ENCODE measurements at places on chromosomes 5 and 9.

DNA sequence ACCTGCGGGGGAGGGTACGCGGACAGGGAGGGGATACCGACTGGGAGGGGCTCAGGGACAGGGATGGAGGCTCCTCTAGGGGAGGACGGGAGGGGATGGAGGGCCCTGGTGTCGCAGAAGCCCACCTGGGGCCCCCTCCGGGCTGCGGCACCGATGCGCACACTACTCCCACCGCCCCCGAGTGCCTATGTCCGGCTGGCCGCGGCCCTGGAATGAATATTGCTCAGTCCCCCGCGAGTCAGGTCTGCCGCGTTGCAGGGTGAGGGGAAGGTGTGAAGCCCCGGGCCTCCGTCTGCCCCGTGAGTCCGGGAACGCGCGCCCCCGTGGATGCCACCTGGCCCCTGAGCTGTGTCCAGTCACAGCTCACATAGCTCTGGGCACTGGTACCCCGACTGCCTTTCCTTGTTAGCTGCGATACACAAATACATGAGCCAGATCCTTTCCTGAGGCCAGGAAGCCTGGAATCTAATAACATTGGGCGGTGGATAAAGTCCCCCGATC lies 44.5 kb upstream of the PRSS3 start:
- DNase-seq, result no peak
- H3K36me3 ChIP-seq, result no peaks in the 10 kb centered on the region
- H3K4me1 ChIP-seq, result peaks cover 2% of the 10 kb centered on the region
- peaks cover 48% of the 10 kb centered on the region for H3K27me3 ChIP-seq

- H3K36me3 ChIP-seq, result peaks cover 10% of the 10 kb centered on the region
- H3K27ac ChIP-seq, result peak overlapping the region; percentile 17
- no peak overlapping the region for H3K4me3 ChIP-seq
- peaks cover 21% of the 10 kb centered on the region for H3K4me1 ChIP-seq
- no peak for DNase-seq
- H3K27me3 ChIP-seq, result peaks cover 22% of the 10 kb centered on the region
Measured at GRCh38 chr5:369151-369868, 47.8 kb downstream of the AHRR start.

GRCh38 chr5:102666164-102666946 lies 88.8 kb upstream of the PAM start:
- H3K27ac ChIP-seq, result no peak overlapping the region
- H3K4me1 ChIP-seq, result peaks cover 21% of the 10 kb centered on the region
- H3K27me3 ChIP-seq, result no peaks in the 10 kb centered on the region
- H3K4me3 ChIP-seq, result no peak overlapping the region

DNA sequence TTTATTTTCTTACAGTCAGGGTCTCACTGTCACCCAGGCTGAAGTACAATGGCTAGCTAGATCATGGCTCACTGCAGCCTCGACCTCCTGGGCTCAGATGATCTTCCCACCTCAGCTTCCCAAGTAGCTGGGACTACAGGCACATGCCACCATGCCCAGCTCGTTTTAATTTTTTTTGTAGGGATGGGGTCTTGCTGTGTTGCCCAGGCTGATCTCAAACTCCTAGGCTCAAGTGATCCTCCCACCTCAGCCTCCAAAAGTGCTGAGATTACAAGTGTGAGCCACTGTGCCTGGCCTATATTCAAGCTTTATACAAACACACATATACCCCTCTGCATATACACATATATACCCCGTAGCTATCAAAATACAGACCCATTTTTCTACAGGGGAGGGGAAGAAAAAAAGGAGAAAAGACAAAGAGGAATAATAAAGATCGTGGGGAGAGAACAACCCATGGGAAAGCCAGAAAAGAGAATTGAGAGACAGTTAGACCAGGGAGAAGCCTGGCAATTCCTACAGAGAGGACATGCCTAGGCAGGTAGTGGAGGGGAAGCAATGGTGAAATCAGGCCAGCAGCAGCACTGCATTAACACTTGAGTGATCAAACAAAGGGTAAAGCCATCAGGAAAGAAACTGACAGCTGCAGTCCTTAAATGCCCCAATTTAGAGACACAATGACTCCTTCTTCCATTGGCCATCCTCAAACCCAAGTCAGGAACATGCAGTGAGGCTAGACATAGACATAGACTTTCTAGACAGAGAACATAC lies 102.7 kb downstream of the EFNA5 start:
- H3K36me3 ChIP-seq, result no peaks in the 10 kb centered on the region
- no peak for DNase-seq
- H3K27ac ChIP-seq, result no peak overlapping the region
- H3K4me1 ChIP-seq, result peaks cover 78% of the 10 kb centered on the region
- no peak overlapping the region for H3K4me3 ChIP-seq

GRCh38 chr9:130391866-130392265 lies 52.9 kb upstream of the ASS1 start:
- no peak overlapping the region for H3K27ac ChIP-seq
- no peak overlapping the region for H3K4me3 ChIP-seq
- H3K27me3 ChIP-seq, result no peaks in the 10 kb centered on the region
- DNase-seq, result no peak

DNA sequence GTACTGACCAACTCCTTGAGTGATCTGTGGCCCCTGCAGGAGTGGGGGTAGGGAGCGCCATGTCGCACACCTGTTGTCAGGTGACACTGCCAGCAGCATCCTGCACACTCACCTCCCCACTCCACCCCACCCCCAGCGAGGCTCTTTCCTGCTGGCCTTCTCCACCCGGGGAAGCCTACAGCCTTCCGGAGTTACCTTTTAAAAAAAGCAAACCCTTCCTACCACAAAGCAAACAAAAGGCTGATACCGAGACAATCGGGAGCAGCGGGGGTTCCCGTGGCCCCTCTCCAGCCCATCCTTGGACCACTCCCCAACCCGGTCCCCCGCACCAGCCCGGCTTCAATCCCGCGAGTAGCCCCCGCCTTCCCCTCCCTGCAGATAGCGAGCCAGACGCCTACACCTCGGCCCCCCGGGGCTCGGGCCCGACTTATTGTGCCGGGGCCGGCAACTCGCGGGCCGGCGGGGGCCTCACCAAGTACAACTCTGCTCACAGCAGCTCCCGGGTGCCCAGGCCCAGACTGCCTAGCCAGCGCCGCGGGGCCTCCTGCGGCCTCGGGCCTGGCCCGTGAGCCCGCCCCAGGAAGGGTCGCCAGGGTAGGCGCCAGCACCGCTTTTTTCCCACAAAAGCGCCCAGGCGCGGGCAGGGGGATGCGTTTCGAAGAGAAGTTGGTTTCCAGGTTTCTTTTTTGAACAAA lies 724 bp downstream of the MACROH2A1 start:
- no peak for DNase-seq
- peaks cover 2% of the 10 kb centered on the region for H3K27me3 ChIP-seq
- peak overlapping the region; percentile 72 for H3K27ac ChIP-seq
- peaks cover 54% of the 10 kb centered on the region for H3K4me1 ChIP-seq

GRCh38 chr5:132429463-132430440 lies 60.2 kb downstream of the SLC22A5 start:
- peaks cover 3% of the 10 kb centered on the region for H3K27me3 ChIP-seq
- H3K27ac ChIP-seq, result no peak overlapping the region
- peaks cover 4% of the 10 kb centered on the region for H3K36me3 ChIP-seq
- peaks cover 44% of the 10 kb centered on the region for H3K4me1 ChIP-seq

DNA sequence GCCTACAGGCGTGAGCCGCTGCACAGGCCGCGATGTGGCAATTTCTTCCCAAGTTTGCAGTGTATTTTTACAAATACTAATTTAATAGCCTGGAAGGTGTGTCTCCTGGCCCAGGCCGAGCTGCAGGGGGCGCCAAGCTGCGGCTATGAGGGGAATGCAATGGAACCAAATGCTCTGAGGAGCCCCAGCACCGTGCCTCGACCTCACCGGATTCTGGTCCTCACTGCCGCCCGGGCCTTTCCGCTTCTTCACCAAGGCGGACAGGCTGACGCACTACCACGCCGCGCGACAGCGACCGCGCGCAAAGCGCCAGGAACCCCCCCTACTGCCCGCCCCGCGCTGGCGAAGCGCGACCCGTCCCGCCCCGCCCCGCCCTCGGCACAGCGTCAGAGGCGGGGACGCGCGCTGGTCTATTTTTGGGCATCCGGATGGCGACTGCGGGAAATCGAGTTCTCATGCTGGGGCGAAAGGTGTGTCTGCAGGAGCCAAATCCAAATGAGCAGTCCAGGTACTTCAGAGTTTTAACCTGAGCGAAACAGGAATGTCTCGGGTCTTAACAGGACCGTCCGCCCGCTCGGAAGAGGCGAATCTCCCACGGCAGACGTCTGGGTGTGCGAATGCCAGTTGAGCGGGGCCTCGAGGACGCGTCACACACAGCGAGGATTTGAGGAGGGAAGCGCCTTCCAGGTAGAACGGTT lies 31.7 kb upstream of the PRXL2C start:
- peak overlapping the region; percentile 75 for H3K27ac ChIP-seq
- H3K36me3 ChIP-seq, result peaks cover 3% of the 10 kb centered on the region
- no peaks in the 10 kb centered on the region for H3K27me3 ChIP-seq
- H3K4me1 ChIP-seq, result no peaks in the 10 kb centered on the region
- DNase-seq, result peak; percentile 41

- no peak for DNase-seq
- H3K4me1 ChIP-seq, result no peaks in the 10 kb centered on the region
- H3K27me3 ChIP-seq, result no peaks in the 10 kb centered on the region
Measured at GRCh38 chr9:127175319-127175715, 52.9 kb upstream of the ANGPTL2 start.

All from mesothelial cell of epicardium (in vitro differentiated cells).